ENCODE measurements at places on chromosomes 5 and 9. TPM values are rescaled to one million over a fixed set of nuclear protein-coding genes. Genes with fewer than 3 reads are reported as not detected.

DNA sequence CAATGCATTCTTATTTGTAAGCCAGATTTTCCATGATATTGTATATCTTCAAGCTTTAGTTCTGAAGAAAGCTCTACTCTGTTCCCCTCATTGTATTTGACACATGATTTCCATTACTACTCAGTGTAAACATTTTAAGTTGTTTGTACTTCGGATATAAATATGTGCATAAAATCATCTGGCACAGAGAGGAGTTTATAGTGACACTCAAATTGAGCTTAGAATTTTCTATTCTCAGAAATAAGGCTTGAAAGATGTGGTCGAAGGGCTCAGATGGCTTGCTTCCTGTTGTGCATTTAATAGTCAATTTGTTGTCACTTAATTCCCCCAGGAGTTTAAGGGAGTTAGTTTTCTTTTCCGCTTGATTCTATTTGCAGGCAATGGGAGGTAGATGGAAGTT, 88.8 kb downstream of the PPIC start:
- DNase-seq = no peak

FABP6 gene
- not detected for total RNA-seq

SHISAL2B gene
- not detected for total RNA-seq

- no peak for DNase-seq
Measured at GRCh38 chr5:18090177-18090576, 455.9 kb downstream of the TAF11L14 start.

GRCh38 chr9:72858089-72858912, 94.6 kb downstream of the ALDH1A1 start:
- DNase-seq = no peak

DNA sequence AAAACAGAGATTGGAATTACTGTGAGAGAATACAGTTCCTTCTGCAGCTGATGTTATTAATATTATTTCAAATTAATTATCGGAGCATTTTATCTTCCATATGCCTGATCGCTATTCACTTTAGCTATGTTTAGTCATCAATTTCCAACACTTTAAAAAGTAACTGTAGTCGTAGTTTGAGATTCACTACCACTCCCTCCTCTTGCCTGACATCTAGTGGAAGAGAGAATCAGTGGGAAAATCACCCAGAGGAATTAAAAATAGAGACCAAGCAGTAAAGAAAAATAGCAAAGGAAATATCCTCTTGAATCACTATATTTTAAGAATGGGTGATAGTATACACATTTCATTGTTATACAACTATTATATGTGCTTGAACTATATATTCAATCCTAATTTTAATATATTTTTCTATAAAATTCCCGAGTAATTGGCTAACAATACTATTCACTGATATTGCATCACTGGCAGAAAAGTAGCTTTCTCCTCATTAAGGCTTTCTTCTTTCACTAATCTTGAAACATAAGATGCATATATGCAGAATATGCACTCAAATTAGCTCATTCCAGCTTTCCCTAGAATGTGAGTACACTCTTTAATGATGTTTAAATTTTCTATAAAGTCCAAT, 708.7 kb downstream of the CDH9 start:
- no peak for DNase-seq

DNA sequence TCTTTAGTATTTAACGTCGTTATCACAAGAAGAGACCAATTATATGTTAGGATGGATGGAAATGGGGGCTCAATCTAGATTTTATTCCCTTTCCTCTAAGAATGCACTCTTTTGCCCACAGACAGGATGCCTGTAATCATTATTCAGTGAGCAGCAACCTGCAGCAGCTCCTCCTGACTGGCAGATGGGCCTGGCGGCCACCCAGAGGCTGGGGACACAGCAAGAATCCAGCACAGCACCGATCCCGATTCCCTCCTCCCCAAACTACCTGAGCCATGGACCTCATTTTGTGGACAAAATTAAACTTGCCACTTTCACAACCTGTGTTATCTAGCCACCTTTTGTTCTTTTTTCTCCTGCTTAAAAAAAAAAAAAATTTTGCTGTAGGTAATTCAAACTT, 101.0 kb downstream of the USP20 start:
- DNase-seq = no peak

- no peak for DNase-seq
Measured at GRCh38 chr9:29060041-29060440, 1486.8 kb upstream of the C9orf72 start.

DNA sequence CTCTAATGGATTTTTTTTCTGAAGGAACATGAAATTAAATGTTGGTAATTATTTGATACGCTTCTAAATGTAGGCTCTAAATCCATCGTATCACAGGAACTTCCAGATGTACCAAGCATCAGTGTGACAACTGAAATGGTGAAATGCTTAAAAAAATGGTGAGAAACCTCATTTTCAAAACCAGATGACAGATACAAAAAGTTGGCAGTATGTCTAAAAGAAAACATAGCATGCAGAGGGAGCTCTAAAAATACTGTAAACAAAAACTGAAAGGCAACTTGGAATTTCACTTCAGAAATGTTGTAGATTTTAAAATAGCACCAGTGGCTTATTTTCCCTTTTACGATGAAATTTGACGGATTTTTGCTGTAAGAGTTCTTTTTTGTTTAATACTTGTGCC, 1043.6 kb upstream of the WWC1 start:
- no peak for DNase-seq

RETREG1 gene
- 37.4 TPM for total RNA-seq
